Stimulated activated CD8-positive, alpha-beta memory T cell treated with anti-CD3 and anti-CD28 coated beads, Interleukin-7, amount 100 ng/mL, for 1 hour (primary cell): ENCODE measurements at places on chromosomes 12 and 14.
A peak's percentile ranks its signal among the peaks of the same experiment; 100 is the strongest.

- DNase-seq: no peak
These were observed 179.2 kb downstream of the KICS2 start for GRCh38 chr12:64042911-64043310.

GRCh38 chr14:79383475-79383874 is 827.8 kb downstream of the DIO2 start:
- no peak for DNase-seq

- no peak for DNase-seq
These were observed 117.6 kb downstream of the TRMT5 start for GRCh38 chr14:60863249-60863648.

- DNase-seq: no peak
These were observed 105.4 kb downstream of the FBXL14 start for GRCh38 chr12:1488908-1489381.

GRCh38 chr14:75144944-75145343 is 18.1 kb upstream of the NEK9 start:
- no peak for DNase-seq

DNA sequence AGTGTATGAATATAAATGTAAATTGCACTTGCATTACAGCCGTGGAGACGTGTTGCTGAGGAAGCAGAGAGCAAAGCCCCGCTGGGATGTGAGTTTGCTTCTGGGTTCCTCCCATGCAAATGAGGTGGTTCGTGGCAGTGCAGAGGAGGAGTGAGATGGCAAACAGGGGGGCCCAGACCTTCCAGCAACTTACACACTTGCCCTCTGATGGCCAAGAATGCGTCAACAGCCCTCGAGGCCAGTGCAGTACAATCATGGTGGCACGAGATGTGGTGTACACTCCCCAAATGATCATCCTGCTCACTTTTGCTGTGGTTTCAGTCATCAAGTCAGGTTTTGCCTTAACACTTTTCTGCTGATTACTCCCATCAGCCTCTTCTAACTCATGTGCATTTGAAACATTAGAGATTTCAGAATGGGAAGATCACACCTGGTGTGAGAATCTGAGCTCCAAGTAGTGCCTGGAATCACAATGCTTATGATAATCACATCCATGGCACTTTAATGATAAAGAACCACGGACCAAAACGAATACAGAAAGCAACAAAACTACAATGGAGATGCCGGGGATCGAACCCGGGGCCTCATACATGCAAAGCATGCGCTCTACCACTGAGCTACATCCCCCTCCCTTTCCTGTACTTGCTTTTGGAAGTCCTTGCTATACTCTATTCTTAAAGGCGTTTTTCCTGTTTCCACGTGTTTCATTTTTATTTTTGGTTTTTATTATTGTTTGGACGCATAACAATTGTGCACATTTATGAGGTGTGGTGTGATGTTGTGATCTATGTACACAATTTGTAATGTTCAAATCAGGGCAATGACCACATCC is 7.0 kb upstream of the UBC start:
- DNase-seq: no peak

DNA sequence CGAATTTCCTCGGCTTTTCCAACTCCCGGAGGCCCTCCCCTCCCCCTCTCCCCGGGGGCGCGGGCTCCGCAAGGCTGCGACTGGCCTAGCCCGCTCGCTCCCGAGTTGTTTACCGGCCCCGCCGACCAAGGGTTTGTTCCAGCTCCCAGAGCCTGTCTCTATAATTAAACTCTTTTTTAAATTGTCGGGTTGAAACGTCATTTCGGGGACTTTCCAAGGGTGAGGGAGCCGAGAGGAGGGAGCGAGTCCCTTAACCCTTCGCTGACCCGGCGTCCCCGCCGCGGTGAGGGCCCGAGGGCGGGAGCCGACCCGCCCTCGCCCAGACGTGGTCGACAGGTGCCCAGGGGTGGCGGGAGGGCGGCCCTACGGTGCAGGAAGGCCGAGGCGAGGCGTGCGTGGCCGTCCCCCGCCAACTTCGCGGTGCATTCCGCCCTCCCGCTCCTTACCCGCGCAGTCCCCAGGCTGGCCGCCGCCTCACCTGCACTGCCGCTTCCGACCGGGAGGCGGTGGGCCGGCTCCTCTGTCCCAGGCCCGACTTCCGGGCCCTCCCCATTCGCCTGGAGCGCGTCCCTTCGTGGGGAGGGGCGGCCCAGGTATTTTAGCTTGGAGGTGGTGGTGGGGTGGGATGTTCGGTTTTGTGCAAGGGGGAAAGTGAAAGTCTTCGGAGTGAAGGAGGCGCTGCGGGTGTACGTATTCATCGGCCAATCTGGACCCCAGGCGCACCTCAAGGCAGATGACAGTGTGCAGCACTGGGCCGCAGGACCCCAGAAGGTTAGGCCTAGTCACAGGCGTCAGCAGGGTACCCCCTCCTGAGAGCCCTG is 2.9 kb upstream of the ZFP36L1 start:
- DNase-seq: no peak

DNA sequence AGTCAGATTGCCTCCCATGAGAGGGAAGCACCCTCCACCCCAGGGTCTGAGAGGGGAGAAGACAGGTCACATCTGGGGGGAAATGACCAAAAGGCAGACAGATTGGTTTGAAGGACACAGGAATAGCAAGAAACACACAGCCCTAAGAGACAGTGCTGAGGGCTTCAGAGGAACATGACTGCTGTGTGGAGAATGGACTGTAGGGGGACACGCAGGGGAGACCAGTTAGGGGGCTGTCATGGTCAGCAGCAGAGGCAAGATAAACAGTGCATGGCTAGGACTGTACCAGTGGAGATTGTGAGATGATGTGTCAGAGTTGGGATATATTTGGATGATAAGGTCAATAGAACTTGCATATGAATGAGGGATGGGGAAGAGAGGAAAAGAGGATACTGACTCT is 19.7 kb downstream of the SMUG1 start:
- no peak for DNase-seq

DNA sequence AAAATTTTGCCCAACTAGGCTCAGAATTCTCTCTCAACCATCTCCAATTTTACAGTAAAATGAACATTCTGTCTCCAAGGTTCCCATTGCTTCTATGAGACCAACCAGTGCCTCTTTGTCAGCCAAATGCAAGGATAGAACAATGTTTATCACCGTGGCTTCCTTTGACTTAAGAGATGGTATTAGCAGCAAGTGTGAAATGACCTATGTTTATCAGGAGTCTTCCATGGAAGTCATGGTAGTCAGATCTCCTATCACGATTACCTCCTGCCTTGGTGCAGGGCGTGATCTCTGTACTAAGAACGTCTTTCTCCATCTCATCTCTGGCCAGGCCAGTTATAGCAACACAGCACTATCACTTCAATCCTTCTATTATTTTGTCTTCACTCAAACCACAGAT is 6.1 kb upstream of the BCL2L14 start:
- no peak for DNase-seq

GRCh38 chr14:66509874-66510273 is 1.9 kb downstream of the GPHN start:
- no peak for DNase-seq

DNA sequence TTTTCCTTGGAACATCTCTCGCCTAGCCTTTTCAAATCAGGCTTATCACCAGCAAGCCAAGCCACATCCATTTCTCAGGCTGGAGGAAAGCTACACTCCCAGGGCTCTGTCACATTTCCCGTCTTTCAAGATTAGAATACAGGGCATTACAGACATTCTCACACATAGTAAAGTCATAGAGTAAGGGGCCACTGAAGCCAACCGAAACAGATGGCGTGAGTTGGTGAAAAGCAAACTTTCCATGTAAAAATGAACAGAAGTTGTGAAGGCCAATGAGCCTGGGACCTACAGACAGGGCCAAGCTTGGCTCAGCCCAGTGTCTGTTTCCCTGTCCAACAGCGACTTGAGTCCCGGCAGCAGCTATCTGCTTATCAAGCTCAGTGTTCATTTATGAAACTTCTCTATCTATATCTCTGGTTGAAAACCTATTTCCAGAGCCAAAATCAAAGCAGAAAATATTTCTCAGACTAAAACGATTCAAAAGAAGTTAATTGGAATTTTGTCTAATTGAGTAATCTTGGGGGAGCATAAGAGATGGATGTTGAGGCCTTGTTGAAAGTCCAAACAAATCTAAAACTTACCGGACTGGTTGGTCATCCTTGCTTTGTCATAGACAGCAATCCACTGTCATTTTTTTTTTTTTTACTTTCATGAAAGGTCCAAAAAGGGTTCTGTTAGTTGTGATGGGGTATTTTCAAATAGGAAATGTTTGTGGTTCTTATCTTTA is 105.6 kb downstream of the DAAM1 start:
- DNase-seq: no peak

- no peak for DNase-seq
These were observed 4.8 kb downstream of the TOGARAM1 start for GRCh38 chr14:44966601-44967336.

DNA sequence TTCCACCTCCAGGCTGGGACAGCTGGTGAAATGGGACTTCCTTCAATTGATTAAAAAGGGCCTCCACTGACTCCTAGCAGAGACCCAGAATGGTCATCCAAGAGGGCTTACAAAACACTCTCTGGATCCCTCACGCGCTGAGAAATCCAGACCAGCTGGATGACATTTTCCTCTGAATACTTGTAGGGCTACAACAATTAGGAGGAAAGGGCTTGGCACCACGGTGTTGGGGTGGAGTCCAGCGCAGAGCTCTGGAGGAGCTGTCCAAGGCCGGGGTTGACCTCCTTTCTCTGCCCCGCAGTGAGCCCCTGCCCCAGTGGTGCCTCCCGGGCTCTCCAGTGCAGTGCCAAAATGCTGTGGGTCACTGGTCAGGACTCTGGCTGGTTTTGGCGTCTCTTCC is 189.0 kb upstream of the CCND2 start:
- DNase-seq: no peak

DNA sequence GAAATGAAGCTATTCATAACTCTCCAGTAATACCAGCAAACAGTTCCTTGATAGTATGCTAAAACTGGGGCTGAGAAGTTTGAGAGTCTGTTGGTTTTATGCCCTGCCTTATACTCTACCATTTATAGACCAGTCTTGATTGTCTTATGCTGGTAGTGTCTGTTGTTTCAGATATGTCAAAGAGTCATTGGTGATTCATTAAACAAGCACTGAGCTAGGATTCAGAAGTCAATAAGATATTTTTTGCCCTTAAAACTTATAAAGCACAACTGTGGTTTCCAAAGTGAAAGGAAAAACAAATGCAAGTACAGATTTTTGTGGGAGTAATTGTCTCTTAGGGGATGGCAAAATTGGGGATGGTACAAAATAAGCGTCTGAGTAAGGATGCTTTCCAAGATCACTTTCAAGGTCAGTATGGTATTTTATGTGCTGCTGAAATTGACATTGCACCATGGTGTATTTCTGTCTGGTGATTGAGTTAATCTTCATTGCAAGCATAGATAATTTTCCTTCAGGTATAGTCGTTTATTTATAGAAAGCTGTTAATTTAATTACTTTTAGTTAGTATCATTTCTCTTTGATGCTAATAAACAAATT is 289.5 kb upstream of the E2F7 start:
- DNase-seq: no peak

DNA sequence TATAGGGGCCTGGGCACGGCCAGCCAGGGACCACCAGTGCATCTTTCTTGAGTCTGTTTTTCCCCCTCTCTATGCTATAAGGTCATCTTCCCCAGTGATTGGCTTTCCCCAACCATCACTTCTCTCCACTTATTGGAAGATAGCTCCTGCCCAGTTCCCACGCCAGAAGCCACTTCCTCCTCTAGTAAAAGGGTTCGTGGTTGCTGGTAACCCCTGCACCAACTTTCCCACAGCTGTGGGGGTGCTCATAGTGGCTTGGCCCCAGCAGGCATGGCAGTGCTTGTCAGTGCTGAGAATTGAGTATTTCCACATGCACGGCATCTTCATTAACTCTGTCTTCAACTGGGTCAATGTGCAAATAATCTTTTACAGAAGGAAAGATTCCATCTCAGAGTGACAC is 215.4 kb downstream of the FOXN3 start:
- no peak for DNase-seq

GRCh38 chr12:62900686-62901272 is 34.2 kb downstream of the PPM1H start:
- no peak for DNase-seq

DNA sequence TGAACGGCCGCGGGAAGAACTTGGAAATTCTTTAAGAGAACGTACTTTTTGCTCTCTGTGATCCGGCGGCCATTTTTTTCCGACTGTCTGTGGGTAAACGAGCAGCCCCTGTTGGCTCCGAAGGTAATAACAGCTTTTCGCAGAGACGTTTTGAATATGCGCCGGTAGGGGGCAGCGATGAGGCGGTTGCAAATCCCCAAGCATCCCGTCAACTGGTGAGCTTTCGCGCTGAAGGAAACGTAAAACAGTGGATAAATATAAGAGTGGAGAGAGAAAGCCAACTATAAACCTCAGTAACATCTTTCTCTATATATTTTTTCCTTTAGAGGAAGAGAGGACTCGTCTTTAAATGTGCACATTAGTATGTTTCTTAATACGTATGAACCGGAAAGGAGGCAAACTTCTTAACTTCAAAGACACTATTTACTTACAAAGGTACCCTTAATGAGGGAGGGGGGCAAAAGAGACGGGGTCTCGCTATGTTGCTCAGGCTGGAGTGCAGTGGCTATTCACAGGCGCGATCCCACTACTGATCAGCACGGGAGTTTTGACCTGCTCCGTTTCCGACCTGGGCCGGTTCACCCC is 9.6 kb upstream of the NEMF start:
- peak; percentile 70 for DNase-seq

DNA sequence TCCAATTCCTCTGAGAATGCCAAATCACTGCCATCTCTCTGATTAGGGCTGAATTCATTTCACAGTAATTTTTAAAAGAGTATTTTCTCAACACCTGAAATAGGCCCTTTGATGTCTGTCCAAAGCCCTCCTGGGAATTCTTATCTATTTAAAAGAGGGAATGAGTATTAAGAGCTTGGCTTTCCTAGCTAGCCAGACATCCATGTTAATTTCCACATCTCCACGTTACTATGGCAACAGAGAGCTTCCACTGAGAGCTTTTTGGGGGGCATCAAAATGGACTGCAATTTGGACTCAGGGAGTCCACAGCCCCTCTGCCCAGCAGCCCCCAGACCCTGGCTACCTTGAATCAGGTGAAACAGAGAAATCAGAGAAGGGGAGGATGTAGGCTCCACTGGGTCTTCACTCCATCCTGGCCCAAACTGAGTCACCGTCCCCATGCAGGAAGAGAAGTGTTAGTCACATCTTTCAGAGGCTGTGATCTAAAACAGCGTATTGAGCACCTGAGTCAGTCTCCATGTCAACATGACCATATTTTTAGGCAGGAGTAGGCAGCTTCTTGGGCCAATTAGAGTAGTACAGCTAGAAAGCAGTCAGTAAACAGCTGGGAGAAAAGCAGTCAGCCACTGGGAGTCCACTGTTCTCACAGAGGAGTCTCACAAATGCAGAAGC is 7.0 kb upstream of the FICD start:
- no peak for DNase-seq

DNA sequence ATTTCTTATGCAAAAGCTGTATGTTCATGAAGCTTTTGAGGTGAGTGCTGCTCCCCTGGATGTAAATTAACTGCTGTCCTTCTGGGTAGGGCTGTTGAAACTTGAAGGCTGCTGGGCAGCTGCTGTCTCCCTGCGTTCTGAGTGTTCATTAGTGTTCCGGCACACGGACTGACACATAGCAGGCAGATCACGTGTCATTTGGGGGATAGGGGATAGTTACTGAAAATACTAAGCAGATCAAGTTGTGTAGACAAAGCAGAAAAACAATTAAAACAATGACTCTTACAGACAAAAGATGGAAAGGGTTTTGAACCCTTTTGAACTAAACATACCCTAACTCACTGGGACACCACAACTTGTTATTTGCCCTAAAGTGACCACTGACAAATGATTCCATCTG is 82.5 kb downstream of the PRICKLE1 start:
- no peak for DNase-seq

GRCh38 chr12:69662764-69663163 is 36.3 kb downstream of the BEST3 start:
- no peak for DNase-seq
